ENCODE measurements at places on chromosomes 13 and 19.

GRCh38 chr19:45463241-45463640 is 4.6 kb upstream of the FOSB start:
- DNase-seq = no peak

GRCh38 chr19:4640247-4641000 is 1.1 kb downstream of the TNFAIP8L1 start:
- DNase-seq = no peak

GRCh38 chr13:44040070-44040817 is 160.5 kb downstream of the LACC1 start:
- no peak for DNase-seq

GRCh38 chr19:13887517-13887916 is 10.6 kb downstream of the NANOS3 start:
- DNase-seq = no peak

DNA sequence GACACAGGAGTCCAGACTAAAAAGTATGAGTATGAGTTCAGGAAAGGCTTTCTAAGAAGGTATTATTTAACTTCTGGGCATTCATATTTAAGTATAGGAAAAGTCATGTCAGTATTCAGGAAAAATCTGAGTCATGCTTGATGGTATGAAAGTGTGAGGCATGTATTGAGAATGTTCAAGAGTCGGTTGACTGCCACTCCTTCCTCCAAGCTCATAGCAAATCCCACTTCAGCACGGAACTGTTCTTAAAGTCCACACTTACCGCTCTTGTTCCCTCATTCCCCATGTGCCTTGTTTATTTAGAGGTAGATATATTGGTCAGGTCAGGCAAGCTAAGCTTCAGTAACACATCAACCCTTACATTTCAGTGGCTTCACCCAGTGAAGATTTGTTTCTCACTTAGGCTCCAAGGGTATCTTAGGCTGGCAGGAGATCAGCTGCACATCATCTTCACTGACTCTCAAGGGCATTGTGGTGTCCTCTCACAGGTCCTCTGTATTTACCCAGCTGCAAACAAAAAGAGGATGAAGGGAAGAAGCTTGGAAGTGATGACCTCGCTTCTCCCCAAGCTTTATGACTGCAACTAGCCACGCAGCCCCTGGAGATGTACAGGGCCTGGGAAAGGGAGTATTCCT is 1189.2 kb downstream of the EFNB2 start:
- no peak for DNase-seq
